ENCODE measurements at places on chromosomes 16 and 17. TPM values are rescaled to one million over a fixed set of nuclear protein-coding genes. Genes with fewer than 3 reads are reported as not detected.

DNA sequence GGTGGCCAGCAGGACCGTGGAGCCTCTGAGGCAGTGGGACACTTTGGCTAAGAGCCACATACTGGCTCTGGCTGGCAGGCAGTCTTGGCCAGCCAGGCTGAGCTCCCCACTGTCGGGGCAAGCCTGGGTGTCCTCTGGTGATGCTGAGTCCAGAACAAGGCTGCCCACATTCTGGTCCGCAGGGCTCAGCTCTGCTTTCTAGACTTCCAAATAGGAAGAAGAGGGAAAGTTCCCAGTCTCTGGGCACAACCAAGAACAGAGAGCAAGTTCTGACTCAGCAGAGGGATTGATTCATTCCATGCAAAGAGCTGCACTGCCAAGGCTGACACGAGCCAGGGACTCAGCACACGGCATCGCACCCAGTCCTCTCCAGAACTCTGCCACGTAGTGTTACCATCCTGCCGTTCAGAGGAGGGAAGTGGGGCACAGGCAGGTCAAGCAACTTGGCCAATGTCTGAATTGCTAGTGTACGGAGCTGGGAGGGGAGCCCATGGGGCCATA, 58.9 kb downstream of the NOS2 start:
- H3K36me3 ChIP-seq = no peaks in the 10 kb centered on the region
- H3K4me1 ChIP-seq = no peaks in the 10 kb centered on the region
- no peak for DNase-seq
- no peak overlapping the region for H3K27ac ChIP-seq
- no peaks in the 10 kb centered on the region for H3K27me3 ChIP-seq
- no peak overlapping the region for H3K4me3 ChIP-seq

- H3K36me3 ChIP-seq = peaks cover 75% of the 10 kb centered on the region
- no peaks in the 10 kb centered on the region for H3K4me1 ChIP-seq
- no peaks in the 10 kb centered on the region for H3K27me3 ChIP-seq
- no peak overlapping the region for H3K27ac ChIP-seq
Observed at GRCh38 chr17:43524945-43525575, 21.1 kb downstream of the ETV4 start.

DNA sequence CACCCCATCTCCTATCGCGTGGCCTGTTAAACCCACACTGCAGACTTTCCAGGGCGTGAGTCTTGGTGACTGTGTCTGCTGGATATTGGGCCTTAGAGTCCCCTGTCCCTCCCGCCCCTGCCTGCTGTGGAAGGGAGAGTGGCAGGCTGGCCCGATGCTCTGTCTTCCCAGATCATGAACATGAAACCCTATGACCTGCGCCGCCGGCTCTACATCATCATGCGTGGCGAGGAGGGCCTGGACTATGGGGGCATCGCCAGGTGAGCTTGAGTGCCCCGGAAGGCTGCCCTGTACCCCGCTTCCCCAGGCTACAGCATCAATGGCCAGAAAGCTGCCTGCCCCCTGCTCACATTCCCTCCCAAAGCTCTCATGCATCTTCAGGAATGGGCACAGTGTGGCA, 19.5 kb upstream of the CLEC18A start:
- no peak overlapping the region for H3K27ac ChIP-seq
- no peaks in the 10 kb centered on the region for H3K4me1 ChIP-seq
- no peak overlapping the region for H3K4me3 ChIP-seq
- peaks cover 68% of the 10 kb centered on the region for H3K36me3 ChIP-seq
- no peaks in the 10 kb centered on the region for H3K27me3 ChIP-seq
- DNase-seq = no peak

DNA sequence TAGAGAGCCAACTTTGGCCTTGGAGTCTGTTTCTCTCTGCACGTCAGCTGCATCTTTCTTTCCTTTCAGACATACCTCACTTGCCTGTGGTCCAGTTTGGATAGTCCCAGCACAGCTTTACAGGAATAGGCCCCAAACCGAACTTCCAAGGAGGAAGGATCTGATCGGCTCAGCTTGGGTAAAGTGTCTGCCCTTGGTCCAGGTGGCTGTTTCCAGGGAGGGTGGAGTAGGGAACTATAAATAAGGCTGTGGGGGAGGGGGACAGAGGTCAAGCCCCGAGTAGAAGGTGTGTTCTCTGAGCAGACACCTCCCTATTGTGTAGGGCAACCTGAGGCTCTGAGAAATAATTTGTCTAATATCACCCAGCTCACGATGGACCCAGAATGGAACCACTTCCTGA, 29.2 kb upstream of the NKD1 start:
- H3K36me3 ChIP-seq = no peaks in the 10 kb centered on the region
- no peak overlapping the region for H3K4me3 ChIP-seq
- H3K27me3 ChIP-seq = no peaks in the 10 kb centered on the region
- H3K4me1 ChIP-seq = no peaks in the 10 kb centered on the region

DNA sequence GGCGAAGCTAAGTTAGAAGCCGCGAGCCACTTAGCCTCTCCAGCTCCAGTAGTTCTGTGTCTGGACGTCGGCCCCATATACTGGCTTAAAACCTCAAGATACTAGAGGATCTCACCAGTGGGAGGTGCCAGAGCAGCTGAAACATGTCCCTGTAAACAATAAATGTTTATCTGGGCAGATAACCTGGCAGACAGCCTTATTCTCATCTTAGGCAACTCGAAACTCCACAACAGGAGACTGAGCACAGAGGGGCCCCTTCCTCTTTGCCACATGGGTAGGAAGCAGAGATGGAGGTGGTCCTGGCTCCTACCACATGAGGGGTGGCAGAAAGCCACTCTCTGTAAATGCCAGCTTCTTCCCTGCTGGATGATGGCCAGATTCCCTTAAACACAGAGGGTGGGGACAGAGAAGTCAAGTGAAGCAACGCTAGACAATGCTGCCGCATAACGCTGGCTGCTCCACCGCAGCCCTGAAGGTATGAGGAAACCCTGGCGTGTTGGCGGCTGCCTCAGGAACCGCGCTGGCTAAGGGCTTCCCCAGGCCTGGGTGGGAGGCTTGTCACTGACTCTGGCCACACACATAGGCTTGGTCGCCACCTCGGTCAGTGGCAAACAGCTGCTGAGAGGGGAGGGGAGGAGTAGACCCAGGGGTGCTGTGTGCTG, 67.9 kb downstream of the HIC1 start:
- H3K4me1 ChIP-seq = peaks cover 12% of the 10 kb centered on the region
- H3K27ac ChIP-seq = no peak overlapping the region
- DNase-seq = no peak
- no peak overlapping the region for H3K4me3 ChIP-seq

GRCh38 chr16:53356478-53357207, 77.6 kb upstream of the RBL2 start:
- H3K27me3 ChIP-seq = no peaks in the 10 kb centered on the region
- H3K27ac ChIP-seq = no peak overlapping the region
- no peaks in the 10 kb centered on the region for H3K4me1 ChIP-seq
- H3K4me3 ChIP-seq = no peak overlapping the region

- H3K27ac ChIP-seq = no peak overlapping the region
- DNase-seq = no peak
- no peaks in the 10 kb centered on the region for H3K36me3 ChIP-seq
- H3K4me1 ChIP-seq = no peaks in the 10 kb centered on the region
- no peaks in the 10 kb centered on the region for H3K27me3 ChIP-seq
Observed at GRCh38 chr17:56925088-56925487, 11.2 kb upstream of the TRIM25 start.

DNA sequence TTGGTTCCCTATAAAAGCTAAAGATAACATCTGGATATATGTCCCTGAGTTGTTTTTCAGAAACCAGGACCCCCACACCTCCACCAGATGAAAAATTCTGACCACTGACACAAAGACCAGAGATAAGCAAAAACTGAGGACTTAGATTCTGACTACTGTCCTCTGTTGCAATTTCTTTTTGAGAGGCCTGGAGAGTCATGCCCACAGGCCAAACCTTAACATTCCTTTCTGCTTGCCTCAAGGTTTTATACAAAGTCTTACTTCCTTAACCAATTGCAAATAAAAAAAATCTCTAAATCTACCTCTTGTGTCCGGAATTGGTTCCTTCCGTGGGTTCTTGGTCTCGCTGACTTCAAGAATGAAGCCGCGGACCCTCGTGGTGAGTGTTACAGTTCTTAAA, 228.5 kb downstream of the ABCC12 start:
- H3K27me3 ChIP-seq = peaks cover 3% of the 10 kb centered on the region
- no peak overlapping the region for H3K4me3 ChIP-seq

GRCh38 chr17:58313815-58314705, 14.5 kb downstream of the TSPOAP1 start:
- no peaks in the 10 kb centered on the region for H3K27me3 ChIP-seq
- H3K4me3 ChIP-seq = no peak overlapping the region
- H3K4me1 ChIP-seq = peaks cover 17% of the 10 kb centered on the region
- H3K27ac ChIP-seq = no peak overlapping the region
- H3K36me3 ChIP-seq = peaks cover 9% of the 10 kb centered on the region

DNA sequence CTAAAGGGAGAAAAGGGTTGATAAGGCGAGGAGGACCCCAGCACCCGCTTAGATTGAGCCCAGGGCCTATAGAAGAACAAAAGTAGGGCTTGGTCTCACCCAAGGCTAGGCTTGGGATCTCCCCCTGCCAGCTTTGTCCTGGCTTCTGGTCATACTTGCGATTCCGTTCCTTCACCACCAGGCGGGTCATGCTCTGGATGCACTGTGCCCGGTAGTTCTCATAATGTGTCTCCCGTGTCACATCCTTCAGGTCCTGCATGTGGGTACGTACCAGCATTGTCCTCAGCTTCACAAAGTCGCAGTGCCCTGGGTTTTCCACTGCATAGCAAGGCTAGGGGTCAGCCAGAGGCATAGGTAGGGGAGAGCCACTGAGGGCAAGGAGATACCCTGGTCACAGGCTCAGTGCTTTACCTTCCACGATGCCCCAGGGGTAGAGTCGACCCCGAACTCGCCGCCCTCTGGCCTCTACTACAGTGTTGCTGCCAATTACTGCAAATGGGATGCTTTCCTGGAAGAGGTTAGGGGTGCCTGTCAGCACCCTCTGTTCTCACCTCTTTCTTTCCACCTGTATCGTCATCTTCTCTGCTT, 6.5 kb upstream of the MTMR4 start:
- no peaks in the 10 kb centered on the region for H3K27me3 ChIP-seq
- no peak for DNase-seq
- H3K4me1 ChIP-seq = peaks cover 28% of the 10 kb centered on the region
- no peaks in the 10 kb centered on the region for H3K36me3 ChIP-seq

GRCh38 chr17:17525311-17525710, 29.1 kb upstream of the RASD1 start:
- no peaks in the 10 kb centered on the region for H3K4me1 ChIP-seq
- no peak for DNase-seq
- H3K27me3 ChIP-seq = no peaks in the 10 kb centered on the region
- peaks cover 4% of the 10 kb centered on the region for H3K36me3 ChIP-seq

The GOSR2 gene
- total RNA-seq = 46.6 TPM

The CIBAR2 gene
- total RNA-seq = not detected

The ITGA2B gene
- 0.87 TPM for total RNA-seq

The CCL14 gene
- not detected for total RNA-seq

The C16orf86 gene
- total RNA-seq = 2.4 TPM

The KRT28 gene
- total RNA-seq = not detected

Data from CD4-positive, alpha-beta T cell (primary cell).